ENCODE measurements at places on chromosomes 11 and 22.

DNA sequence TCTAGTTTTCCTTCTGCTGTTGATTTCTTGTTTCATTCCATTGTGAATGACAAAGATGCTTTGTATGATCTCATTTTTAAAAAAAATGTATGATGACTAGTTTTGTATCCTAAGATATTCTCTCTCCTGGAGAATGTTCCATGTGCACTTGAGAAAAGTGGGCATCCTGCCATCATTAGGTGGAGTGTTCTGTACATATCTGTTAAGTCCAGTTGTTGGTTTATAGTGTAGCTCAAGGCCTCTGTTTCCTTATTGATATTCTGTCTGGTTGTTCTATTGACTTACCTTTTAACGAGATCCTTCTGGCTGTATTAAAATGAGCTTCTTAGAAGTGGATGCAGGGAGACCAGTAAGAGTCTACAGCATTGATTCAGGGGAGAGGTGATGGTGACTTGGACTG is 35.2 kb downstream of the SGSM1 start:
- no peak overlapping the region for H3K27ac ChIP-seq
- no peaks in the 10 kb centered on the region for H3K36me3 ChIP-seq
- H3K4me3 ChIP-seq = no peak overlapping the region
- H3K27me3 ChIP-seq = peaks cover 2% of the 10 kb centered on the region
- no peak for DNase-seq
- no peaks in the 10 kb centered on the region for H3K4me1 ChIP-seq

DNA sequence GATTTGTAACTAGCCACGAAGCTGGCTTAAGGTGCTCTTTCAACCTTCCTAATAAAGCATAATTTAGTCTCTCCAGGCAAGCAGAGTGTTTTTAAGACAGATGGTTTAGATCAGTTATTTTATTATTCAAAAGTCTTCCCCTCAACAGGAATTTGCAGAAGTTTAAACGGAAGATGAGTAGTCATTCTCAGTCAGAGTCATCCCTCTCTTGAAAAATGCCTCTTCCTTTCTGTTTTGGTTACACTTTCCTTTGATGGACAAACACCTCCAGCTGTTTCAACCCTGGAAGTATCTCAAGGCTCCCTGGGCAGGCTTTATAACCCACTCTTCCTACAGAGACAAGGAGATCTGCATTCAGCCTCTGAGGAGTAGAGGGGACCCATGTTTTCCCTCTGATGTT is 60.3 kb upstream of the POU2AF2 start:
- H3K4me1 ChIP-seq = no peaks in the 10 kb centered on the region
- no peak overlapping the region for H3K4me3 ChIP-seq
- no peaks in the 10 kb centered on the region for H3K36me3 ChIP-seq
- DNase-seq = no peak
- peaks cover 16% of the 10 kb centered on the region for H3K27me3 ChIP-seq

DNA sequence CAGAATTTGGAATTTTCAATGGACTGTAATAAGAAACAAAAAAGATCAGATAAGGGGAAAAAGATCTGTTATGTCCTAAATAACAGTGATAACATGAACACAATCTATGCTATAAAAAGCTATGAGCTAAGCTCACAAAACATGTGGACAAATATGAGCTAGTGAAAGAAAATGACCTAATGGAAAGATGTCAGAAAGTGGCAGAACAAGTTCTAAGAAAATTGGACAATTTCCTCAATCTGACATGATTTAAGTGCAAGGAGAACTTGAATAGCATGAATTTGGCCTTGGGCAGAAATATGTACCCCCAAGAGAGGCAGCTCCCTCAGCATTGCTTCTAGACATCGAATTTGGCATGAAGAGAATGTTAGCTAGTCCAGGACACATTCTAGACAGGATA is 212.0 kb upstream of the PGR start:
- DNase-seq = no peak
- no peaks in the 10 kb centered on the region for H3K27me3 ChIP-seq
- no peaks in the 10 kb centered on the region for H3K4me1 ChIP-seq
- no peak overlapping the region for H3K4me3 ChIP-seq
- H3K36me3 ChIP-seq = no peaks in the 10 kb centered on the region

GRCh38 chr11:85628771-85629341 is 463 bp downstream of the TMEM126B start:
- peaks cover 5% of the 10 kb centered on the region for H3K27me3 ChIP-seq
- H3K4me3 ChIP-seq = peak overlapping the region; percentile 97
- H3K36me3 ChIP-seq = peaks cover 13% of the 10 kb centered on the region
- peaks cover 50% of the 10 kb centered on the region for H3K4me1 ChIP-seq
- peak; percentile 6 for DNase-seq
- peak overlapping the region; percentile 94 for H3K27ac ChIP-seq

- H3K36me3 ChIP-seq = no peaks in the 10 kb centered on the region
- DNase-seq = no peak
- no peak overlapping the region for H3K4me3 ChIP-seq
- no peaks in the 10 kb centered on the region for H3K4me1 ChIP-seq
- no peaks in the 10 kb centered on the region for H3K27me3 ChIP-seq
- no peak overlapping the region for H3K27ac ChIP-seq
Observed at GRCh38 chr11:79515781-79516180, 75.0 kb upstream of the TENM4 start.

GRCh38 chr11:14364322-14364721 is 5.3 kb upstream of the RRAS2 start:
- no peak for DNase-seq
- H3K4me1 ChIP-seq = peaks cover 53% of the 10 kb centered on the region
- H3K4me3 ChIP-seq = no peak overlapping the region
- no peak overlapping the region for H3K27ac ChIP-seq
- H3K27me3 ChIP-seq = peaks cover 1% of the 10 kb centered on the region

DNA sequence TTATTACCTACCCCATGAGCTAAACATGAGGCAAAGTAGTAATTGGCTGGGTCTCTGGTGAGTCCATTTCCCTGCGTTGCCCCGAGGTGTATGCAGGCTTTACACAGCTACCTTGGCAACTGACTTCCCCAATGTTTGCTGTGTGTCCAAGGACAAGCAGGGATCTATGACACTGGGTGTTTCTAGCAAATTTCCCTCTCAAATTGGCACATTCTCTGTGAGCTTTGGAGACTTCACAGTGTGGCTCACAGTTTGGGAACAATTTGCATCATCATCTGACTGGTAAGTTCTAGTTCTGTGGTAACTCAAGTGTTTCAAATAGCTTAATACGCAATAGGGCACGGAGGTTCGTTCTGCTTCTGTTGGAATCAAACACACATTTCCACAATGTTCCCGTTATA is 12.5 kb downstream of the NNMT start:
- peaks cover 13% of the 10 kb centered on the region for H3K27me3 ChIP-seq
- H3K4me3 ChIP-seq = no peak overlapping the region
- H3K36me3 ChIP-seq = no peaks in the 10 kb centered on the region
- H3K27ac ChIP-seq = no peak overlapping the region
- no peak for DNase-seq

DNA sequence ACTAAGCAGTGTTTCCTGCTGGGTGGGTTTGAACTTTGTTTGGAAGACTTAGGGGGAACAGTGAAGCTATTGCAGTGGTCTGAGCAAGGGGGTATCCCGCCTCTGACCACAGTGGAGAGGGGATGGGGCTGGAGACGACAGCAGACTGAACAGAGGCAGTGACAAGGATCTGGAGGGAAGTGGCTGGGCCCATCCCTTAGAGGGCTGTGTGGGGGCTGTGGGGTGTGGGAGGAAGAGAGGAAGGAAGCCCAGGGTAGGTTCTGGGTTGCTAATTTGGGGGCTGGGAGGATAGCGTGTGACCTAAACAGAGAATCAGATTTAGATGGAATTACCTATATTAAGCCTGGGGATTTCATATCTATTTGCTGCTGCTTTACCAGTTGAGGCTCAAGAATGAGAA is 70.7 kb downstream of the BMAL1 start:
- no peaks in the 10 kb centered on the region for H3K27me3 ChIP-seq
- peaks cover 20% of the 10 kb centered on the region for H3K36me3 ChIP-seq
- no peak for DNase-seq
- peak overlapping the region; percentile 53 for H3K27ac ChIP-seq

GRCh38 chr11:19821412-19821875 is 108.8 kb downstream of the NAV2 start:
- no peak overlapping the region for H3K27ac ChIP-seq
- no peaks in the 10 kb centered on the region for H3K36me3 ChIP-seq

GRCh38 chr11:35485656-35486322 is 39.6 kb downstream of the PAMR1 start:
- H3K27me3 ChIP-seq = peaks cover 20% of the 10 kb centered on the region
- no peak overlapping the region for H3K27ac ChIP-seq
- H3K36me3 ChIP-seq = no peaks in the 10 kb centered on the region
- peak; percentile 34 for DNase-seq

DNA sequence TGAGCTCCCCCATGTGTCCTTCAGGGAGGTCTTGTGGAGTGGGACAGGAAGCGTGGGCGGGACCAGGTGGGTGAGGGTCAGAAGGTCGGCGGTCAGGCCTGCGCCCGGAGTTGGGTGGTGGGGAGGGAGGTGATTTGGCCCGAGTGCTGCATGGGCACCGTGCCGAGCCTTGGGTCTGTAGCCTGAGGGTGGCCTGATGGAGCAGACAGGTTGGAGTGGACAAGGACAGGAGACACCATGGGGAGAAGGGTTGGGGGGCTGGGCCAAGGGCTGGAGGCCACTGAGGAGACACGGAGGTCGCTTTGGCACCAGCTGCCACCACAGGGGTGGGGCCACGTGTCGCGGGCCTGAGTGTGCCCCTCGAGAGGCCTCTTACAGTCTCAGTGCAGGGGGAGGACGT is 53.1 kb downstream of the AP2A2 start:
- DNase-seq = no peak
- H3K36me3 ChIP-seq = peaks cover 9% of the 10 kb centered on the region
- H3K27me3 ChIP-seq = no peaks in the 10 kb centered on the region

DNA sequence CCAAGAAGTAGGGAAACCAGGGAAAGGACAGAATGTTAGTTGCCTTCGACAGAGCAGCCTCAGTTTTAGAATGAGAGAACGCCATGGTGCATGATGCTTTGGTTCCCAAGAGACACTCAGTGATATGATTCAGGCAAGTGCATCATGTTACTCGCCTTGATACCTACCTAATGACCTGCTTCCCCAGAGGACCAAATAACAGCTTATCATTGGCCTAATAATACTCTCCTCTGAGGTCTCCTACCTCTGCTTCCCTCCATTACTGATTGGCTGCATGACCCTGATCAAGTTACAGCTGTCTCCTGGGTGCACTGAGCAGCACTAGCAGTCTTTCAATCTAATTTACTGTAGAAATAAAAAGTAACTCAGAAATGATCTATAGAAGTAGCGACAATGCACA is 979.7 kb upstream of the FAT3 start:
- no peaks in the 10 kb centered on the region for H3K27me3 ChIP-seq
- no peaks in the 10 kb centered on the region for H3K4me1 ChIP-seq
- no peak overlapping the region for H3K4me3 ChIP-seq

- peaks cover 6% of the 10 kb centered on the region for H3K4me1 ChIP-seq
- no peak overlapping the region for H3K4me3 ChIP-seq
- no peaks in the 10 kb centered on the region for H3K27me3 ChIP-seq
Observed at GRCh38 chr22:49894322-49895054, 23.8 kb downstream of the ALG12 start.

- no peak overlapping the region for H3K4me3 ChIP-seq
- no peaks in the 10 kb centered on the region for H3K27me3 ChIP-seq
- no peaks in the 10 kb centered on the region for H3K36me3 ChIP-seq
- no peaks in the 10 kb centered on the region for H3K4me1 ChIP-seq
Observed at GRCh38 chr22:27181537-27181936, 524.1 kb downstream of the MIAT start.

DNA sequence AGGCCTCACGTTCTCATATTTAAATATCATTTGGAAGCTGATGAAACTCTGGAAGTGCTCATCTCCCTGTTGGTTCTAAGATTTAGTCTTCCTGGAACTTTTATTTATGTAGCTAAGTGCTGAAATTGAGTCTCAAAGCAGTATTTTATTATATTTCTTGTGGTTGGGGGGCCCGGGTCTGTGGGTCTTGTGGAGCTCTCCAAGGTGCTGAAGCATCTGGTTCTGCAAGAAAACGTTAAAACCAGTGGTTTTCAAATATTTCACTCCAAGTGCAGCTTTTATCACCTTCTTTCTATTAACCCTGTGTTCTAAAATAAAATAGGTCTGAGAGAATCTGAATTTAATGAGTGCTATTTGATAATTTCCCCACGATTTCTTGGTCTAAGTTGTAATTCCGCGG is 1404.8 kb downstream of the TBC1D22A start:
- no peak overlapping the region for H3K27ac ChIP-seq
- H3K27me3 ChIP-seq = peaks cover 1% of the 10 kb centered on the region
- no peak overlapping the region for H3K4me3 ChIP-seq
- DNase-seq = no peak
- no peaks in the 10 kb centered on the region for H3K4me1 ChIP-seq

All from activated T-helper 1 cell treated with anti-CD3 and anti-CD28 coated beads, Interleukin-12 subunit alpha, Interleukin-12 subunit beta, Interleukin-2, Interleukin-4 antibody, amounts not matched to agents 30 ng/mL and 10 ng/mL and 1 ng/mL, durations not matched to agents 14 hours and 24 hours and 36 hours (primary cell).